ENCODE measurements at places on chromosomes 7 and 10. TPM values are rescaled to one million over a fixed set of nuclear protein-coding genes. Genes with fewer than 3 reads are reported as not detected.

CD36 gene
- 148 TPM for total RNA-seq

SEMA3E gene
- 29.2 TPM for total RNA-seq

GBF1 gene
- 34.9 TPM for total RNA-seq

IFT22 gene
- 25.2 TPM for total RNA-seq
